Mucosa of descending colon (tissue), 3 donors: ENCODE measurements at places on chromosomes 3 and 15. TPM values are rescaled to one million over a fixed set of nuclear protein-coding genes. Genes with fewer than 3 reads are reported as not detected.

DNA sequence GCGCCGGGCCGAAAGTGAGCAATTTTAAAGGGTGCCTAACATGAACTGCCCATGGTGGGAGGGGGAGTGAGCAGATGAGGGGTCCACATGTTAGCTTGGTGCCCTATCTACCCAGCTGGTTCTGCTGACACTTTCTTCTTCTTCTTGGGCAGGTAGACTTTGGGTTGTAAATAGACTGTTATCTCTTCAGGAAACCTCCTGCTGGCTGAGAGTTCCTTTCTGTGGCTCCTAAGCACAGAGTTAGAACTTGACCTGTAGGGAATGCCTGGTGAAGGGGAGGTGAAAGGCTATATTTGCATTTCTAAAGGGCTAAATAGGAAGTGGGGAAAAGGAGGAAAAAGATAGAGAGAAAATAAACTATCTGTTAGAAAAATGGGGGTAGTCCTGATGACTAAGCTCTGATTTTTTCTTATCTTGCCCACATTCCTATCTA lies 521.4 kb upstream of the TGFBR2 start:
- no peak for DNase-seq

The TMCO5A gene
- not detected for total RNA-seq

DNA sequence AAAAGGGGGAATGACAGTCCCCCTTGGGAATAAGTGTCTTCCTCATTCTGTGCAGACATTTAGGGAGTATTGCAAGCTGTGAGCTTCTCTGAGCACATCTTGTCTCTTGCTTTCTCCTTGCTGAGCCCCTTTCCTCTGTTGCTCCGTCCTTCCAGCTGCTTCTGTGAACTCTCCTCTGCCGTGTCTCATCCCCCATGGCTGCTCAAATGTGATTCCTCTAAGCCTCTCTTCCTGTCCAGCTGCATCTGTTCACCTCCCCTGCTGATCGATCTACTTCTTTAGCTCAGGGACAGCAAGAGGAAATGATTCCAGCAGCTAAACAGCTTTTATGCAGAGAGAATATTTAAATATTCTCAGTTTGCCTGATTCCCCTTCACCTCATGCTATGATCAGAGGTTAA lies 328.0 kb upstream of the DNAJC19 start:
- DNase-seq, result no peak

- DNase-seq, result no peak
These were observed 37.1 kb downstream of the QTRT2 start for GRCh38 chr3:114093596-114093995.

The ARGFX gene
- not detected for total RNA-seq

GRCh38 chr15:80992006-80992405 lies 2.4 kb upstream of the MESD start:
- DNase-seq, result no peak

- no peak for DNase-seq
These were observed 98.4 kb upstream of the THBS1 start for GRCh38 chr15:39482459-39482858.

DNA sequence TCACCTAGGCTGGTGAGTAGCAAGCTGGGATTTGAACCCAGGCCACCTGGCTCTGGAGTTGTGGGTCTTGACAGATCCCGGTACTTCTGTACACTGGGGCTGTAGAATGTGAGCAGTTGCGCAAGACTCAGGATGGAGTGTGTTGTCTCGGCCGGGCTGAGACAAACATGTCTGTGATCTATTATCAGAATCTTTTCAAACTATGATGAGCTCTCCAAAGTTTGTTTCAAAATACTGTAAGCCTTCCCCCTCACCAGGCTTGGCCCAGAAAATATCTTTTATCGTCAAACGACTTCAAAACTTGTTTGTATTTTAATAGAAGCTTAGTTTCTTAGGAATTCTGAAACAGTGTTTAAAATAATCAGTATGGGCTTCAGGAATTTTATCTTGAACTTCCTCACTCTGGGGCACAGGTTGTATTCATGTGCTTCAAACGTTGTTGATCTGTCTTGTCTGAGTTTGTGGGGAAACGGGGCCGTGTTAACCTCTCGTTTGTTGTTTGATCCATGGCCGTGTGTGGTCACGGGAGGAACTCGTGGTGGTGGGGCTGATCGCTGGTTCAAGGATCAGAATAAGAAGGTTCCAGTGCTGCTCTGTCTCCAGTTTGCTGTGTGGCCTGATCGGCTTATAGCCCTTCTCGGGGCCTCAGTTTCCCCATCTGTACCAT lies 40.3 kb upstream of the TFRC start:
- peak; percentile 29 for DNase-seq

The RIOX2 gene
- total RNA-seq, result 20.8 TPM

- no peak for DNase-seq
These were observed 3.9 kb downstream of the KATNBL1 start for GRCh38 chr15:34206011-34206410.

DNA sequence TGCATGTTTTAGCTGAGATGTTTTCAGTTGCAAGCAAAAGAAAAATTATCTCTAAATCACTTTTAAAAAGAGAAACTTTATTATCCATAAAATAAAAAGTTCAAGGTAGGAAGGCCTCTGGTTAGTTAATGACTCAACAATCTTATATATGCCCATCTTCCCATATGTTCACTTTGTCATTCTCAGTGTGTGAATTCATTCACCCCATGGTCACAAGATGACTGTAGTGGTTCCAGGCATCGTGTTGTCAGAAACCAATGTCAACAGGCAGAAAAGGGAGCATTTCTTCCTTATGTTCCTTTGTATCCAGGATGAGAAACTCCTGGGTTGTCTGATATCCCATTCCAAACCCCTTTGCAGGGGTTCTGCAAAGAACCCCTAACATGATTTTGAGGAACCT lies 119.9 kb upstream of the RAP2B start:
- DNase-seq, result no peak

DNA sequence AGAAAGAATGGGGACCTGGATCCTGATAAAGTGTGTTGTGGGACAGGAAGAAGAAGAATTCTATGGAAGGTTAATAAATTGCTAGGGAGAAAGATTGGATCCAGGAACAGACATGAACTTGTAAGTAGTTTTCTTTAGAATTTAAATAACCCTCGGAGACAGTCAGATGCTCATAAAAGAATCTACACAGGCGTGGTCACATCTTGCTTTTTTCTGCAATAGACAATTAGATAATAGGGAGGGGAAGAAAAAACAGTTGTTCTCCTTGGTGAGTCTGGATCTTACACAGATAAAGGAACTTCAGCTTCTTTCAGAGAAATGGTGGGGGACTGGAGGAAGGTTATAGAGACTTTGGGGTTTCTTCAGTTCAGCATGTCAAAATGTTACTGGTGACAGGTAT lies 232.6 kb downstream of the ALCAM start:
- no peak for DNase-seq

- DNase-seq, result no peak
These were observed 296.5 kb upstream of the RASGRP1 start for GRCh38 chr15:38861108-38861507.

The SLCO2A1 gene
- total RNA-seq, result 67.7 TPM

The CHCHD4 gene
- total RNA-seq, result 15.1 TPM

GRCh38 chr3:29202378-29202777 lies 78.5 kb upstream of the RBMS3 start:
- no peak for DNase-seq

The GOLGA6L7 gene
- not detected for total RNA-seq

- no peak for DNase-seq
These were observed 1.5 kb downstream of the RAB7A start for GRCh38 chr3:128727485-128727884.

DNA sequence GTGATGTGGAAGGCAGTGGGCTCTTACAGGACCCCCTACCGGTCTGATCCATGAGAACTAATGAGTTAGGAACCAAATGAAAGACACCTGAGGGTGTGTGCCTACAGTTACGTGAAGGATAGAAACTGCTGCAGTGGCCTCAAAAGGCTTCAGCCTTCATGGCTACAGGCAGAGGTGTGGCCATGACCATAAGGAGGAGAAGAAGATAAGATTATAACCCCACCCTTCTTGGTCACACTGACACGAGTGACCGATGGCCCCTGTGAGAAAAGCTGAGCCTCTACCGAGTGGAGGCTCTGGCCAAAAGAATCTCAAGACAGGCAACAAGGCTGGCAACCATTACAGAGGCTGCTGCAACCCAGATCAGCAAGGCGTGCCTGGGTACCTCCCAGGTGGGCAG lies 6.3 kb downstream of the RFT1 start:
- DNase-seq, result no peak

The ZBED2 gene
- total RNA-seq, result not detected

GRCh38 chr3:116153174-116153573 lies 292.1 kb downstream of the LSAMP start:
- DNase-seq, result no peak

DNA sequence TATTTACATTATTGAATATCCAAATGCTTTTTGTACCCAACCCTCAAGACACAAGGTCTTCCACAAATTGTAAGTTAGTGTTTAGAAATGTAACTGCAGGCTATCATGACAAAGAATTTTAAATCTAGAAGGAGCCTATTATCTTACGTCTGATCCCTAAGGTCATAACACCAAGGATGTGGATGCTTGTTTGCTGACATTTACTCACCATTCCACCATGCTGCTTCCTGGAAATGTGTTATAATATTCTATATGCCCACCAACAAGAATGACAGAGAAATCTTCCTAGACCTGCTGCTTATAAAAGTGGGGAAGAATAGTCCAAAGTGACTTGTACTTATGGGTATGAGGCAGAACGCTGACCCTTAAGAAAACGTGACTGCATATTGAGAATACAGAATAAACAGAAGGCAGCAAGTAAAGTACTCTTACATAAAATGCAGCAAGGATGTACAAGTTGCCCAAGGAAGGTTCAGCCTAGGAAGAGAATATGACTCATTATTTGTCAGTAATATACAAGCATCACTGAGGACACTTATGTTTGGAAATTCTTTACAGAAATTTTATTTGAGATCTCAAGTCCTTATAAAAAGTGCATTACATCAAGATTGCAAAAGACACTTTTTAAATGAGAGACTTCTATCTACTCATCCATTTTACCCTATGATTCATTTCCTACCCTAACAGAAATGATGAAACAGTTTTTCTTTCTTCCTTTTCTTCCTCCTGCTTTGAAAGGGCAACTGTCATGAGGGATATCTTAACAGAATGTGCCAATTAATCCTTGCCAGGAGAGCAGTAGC lies 59.6 kb downstream of the ESYT3 start:
- no peak for DNase-seq

GRCh38 chr15:66996094-66996493 lies 69.3 kb upstream of the SMAD3 start:
- no peak for DNase-seq

DNA sequence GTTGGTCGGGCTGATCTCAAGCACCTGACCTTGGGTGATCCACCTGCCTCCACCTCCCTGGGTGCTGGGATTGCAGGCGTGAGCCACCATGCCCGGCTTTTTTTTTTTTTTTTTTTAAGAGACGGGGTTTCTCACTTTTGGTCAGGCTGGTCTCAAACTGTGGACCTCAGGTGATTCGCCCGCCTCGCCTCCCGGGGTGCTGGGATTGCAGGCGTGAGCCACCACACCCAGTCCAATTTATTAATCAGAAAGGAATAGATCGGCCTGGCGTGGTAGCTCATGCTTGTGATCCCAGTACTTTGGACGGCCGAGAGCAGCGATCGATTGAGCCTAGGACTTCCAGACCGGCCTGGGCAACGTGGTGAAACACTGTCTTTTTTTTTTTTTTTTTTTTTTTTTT lies 13.9 kb upstream of the GOLGA8M start:
- DNase-seq, result no peak

The AMOTL2 gene
- total RNA-seq, result 17.9 TPM

The NPAP1 gene
- not detected for total RNA-seq

DNA sequence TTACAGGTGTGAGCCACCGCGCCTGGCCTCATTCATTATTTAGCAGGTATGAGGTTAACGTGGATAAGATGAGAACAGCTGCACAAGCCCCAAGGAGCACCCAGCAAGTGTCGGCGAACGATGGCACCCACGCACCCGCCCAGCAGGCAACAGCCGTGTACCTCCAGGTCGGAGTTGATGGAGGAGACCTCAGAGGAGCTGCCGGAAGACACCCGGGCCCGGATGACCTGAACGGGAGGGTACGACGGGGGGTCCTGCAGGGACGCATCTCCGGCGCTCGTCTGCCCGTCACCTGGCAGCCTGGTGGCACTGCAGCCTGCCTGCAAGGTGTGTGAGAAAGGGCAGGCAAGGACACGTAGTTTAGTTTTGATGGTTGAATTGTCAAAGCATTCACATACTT lies 29.1 kb downstream of the TMEM44 start:
- no peak for DNase-seq

GRCh38 chr3:45988804-45989203 lies 6.8 kb downstream of the FYCO1 start:
- no peak for DNase-seq

GRCh38 chr15:50523851-50524251 lies 22.6 kb downstream of the USP50 start:
- no peak for DNase-seq

DNA sequence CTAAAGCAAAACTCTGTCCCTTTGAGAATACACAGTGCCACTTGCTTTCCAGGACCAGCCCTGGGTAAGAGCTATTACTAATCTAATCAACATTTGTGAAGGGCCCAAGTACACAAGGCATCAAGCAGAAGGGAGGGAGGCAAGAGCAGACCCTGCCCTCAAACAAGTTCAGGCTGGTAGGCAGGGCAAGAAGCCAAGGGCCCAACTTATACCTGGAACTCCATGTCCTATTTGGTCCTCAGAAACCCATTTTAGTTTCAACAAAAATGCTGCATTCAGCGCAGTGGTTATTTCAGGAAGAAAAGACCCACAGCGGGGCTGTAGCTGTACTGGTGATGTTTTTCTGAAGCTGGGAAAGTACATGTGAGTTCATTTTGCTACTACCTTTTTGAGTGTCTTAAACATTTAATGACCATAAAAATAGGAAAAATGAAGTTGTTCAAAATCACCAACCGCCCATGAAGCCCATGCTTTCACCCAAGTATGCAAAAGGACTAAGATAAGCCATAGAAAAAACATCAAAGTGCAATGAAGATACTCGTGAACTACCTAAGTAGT lies 2.8 kb downstream of the RPS17 start:
- no peak for DNase-seq

The EPHB3 gene
- 14.1 TPM for total RNA-seq

- DNase-seq, result no peak
These were observed 171.6 kb downstream of the PPM1L start for GRCh38 chr3:160927620-160928019.

- DNase-seq, result no peak
These were observed 48.4 kb downstream of the HES1 start for GRCh38 chr3:194184265-194184751.

GRCh38 chr3:65401359-65402305 lies 637.1 kb downstream of the MAGI1 start:
- no peak for DNase-seq

The ITIH1 gene
- not detected for total RNA-seq

The TRPM1 gene
- total RNA-seq, result not detected

DNA sequence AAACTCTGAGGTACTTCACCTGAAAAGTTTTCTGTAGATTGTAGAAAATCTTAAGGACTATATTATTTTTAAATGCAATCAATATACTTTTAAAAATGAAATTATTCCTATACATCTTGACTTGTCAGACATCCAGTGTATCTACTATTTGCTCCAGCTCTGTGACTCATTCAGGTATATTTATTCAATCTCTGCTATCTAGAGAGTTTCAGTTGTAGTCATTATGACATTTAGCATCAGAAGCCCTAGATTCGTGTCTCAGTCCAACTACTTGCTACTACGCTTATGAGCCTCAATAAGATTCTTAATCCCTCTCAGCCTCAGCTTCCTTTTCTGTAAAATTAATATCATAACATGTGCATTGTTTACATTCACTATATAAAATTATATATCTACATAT lies 22.3 kb upstream of the EIF1B start:
- no peak for DNase-seq
